ENCODE measurements at places on chromosomes 13 and 19.

- DNase-seq = no peak
Measured at GRCh38 chr19:50779504-50780457, 9.5 kb downstream of the GPR32 start.

DNA sequence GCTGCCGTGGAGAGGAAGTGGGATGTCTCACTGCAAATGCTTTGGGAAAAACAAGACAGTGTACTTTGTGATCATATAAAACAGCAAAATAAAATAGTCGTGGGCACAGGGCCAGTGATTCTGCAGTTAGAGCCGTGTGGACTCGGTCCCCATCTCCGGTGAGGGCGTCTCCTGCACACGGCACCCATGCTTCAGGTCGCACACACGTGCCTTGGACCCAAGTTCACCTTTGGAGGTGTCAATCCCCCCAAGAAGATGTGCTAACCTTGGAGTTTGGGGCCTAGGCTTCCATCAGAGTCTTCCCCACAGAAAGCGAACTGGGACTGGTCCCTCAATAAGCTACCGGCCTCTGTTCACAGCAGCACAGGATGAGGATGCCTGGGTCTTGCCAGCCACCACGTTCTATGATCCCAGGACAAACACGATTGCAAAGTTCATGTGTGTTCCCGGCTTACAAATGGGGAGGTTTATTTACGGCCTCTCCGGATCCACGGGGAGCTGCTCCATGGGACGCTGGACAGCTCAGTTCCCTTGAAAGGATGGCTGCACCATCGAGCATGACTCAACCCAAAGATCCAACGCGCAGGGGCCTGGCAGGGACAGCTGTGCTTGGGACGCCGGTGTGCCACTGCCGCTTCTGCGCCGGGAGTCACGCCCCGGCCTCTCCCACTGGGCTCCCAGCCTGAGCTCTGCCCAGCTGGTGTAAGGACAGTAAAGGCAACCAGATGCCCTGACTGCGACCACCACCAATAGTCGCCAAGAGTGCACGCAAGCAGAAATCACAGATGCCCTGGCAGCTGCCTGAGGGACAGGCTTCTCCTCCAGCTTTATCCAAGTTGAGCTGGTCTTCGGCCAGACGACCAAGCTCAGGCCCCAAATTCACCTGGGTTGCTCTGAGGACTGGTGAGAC is 8.6 kb downstream of the GAS6 start:
- no peak for DNase-seq

- no peak for DNase-seq
Measured at GRCh38 chr19:16702123-16702522, 17.5 kb upstream of the NWD1 start.

GRCh38 chr19:7856679-7857663 is 17.2 kb downstream of the PRR36 start:
- DNase-seq = no peak

- DNase-seq = no peak
Measured at GRCh38 chr19:1471010-1471514, 8.0 kb downstream of the C19orf25 start.

DNA sequence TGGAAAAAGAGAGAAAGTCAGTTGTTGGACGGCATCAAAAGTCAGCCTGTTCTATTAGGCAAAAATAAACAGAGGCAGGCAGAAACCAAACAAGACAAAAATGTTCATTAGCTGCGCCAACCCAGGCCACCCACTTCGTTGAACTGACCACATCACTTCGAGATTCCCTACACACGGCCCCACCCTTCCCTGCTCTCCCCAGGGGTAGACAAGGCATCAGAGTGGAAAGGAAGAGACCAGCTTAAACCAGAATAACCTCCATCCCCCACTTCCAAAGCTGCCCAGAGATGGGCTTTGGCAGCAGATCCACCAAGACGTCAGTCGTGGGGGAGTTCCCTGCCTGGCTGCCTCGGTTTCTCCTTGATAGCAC is 204.6 kb upstream of the TSHZ3 start:
- no peak for DNase-seq

GRCh38 chr19:4764393-4764660 is 27.2 kb upstream of the FEM1A start:
- no peak for DNase-seq

- DNase-seq = no peak
Measured at GRCh38 chr19:10238172-10238783, 7.1 kb upstream of the S1PR2 start.

Data from dorsolateral prefrontal cortex (tissue), 122 donors.